ENCODE measurements at places on chromosomes 12 and 14.

DNA sequence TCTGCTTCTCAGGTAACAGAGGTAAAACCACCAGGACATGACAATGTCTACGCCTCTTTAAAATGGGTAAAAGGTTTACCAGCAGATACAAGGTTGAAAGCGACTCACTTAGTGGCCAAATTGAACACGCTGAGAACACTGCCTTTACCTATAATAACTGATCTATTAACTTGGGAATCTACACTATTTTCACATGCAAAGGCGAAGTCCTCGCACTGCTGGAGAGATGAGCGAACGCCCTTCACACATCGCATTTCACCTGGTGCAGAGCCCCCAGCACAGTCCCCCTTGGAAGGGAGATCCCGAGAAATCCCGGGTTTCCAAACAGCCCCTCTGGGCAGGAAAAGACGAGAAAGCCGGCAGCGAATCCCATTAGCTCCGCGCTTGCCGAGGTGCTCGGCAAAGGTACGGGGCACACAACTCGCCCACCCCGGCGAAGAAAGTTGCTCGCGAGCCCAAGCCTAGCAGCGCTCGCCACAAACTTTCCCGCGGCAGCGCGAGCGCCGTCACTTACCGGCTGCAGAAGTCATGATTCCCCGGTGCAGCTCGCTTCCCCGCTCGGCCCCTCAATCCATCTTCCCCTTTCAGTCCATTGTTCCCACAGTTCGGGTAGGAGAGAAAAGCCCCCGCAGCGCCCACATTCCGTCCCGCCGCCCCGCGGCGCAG lies 423 bp downstream of the FGD6 start:
- DNase-seq = no peak

GRCh38 chr12:103824845-103825244 lies 16.2 kb downstream of the NT5DC3 start:
- DNase-seq = no peak

DNA sequence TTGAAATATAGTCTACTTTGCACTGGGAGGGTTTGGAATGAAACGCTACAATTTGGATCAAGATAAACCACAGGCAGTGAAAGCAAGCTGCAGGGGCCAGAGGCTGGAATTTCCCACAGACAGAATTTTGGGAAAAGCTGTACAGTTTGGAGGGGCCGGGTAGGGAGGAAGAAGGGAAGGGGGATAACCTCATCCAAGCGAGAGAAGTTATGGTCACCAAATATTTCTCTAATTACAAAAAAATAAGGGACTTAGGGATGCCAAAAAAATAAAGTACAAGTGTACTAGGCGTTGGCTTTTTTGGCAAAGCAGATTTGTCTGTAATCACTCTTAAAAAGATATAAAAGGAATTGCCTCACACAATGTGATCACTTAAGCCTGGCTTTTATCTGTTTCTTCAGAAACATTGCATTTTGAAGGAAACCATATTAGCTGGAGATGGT lies 31.2 kb upstream of the ADGRD1 start:
- DNase-seq = no peak

DNA sequence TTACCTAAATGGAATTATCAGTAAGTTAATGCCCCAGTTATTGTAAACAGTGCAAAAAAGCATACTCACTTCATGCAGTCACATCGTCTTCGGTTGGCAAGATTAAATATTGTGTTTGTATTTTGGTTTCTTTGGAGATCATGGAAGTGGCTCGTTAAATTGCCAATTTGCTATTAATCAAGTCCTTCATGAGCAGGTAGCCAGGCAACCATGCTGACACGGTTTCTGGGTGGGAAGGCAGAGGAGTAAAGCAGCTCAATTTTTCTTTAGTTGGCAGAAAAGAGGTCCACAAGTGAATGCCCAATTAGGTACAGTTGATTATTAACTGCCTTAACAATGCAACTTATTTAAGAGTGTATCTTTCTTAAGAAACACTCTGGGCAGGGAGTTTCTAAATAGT lies 43.9 kb downstream of the PPP4R3A start:
- no peak for DNase-seq

DNA sequence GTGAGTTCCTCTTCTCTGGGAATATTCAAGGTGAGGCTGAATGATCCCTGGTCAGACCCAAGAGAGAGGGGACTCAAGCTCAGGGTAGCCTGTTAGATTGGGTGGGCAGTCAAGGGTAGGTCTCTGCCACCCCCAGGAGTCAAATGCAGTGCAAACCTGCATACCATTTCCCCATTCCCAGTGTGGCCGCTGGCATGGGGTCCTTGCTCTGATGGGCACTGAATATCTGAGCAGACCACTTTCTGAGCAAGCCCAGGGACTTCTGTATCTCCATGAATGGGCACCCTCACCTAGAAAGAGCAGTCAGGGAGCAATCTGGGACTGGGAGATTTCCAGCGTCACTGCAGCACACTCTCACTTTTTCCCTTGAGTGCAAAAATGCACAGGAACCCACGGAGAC lies 573.7 kb downstream of the BCL11B start:
- DNase-seq = no peak

DNA sequence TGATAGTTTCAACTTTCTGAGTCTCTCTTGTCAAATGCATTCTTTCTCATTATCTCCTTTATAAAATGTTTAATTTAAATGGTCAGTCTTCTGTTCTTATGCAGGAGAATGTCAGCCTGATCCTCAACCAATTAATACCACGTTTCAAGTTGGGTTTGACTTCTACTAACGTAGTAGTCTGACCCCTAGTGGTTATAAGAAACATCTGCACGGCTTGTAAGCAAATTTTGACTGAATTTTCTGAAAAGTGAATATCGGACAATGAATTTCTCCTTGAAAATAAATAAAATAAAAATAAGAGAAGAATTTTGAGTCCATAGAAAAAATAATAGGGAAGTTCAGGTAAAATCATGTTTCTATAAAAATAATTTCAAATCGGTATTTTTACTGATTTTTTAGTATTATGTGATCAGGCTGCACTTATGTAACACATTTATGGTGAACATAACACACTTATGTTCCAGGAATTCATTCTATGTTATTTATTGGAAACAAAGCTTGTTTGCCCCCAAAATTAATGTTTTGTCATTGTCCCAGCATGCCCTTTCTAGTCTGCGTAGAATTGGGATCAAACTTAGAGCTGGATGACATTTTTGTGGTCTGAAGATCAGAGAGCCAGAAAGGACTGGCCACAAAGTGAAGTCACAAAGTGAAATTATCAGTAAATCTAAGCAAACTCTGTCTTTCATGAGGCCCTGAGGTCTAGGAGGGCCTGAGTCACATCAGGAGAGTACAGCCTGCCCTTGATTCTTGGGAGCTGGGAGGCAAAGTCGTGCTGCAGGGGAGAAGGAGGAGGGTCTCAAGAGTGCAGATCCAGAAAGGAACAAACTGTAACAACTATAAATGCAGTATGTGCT lies 101.2 kb upstream of the STXBP6 start:
- no peak for DNase-seq

GRCh38 chr12:65609359-65609771 lies 214.9 kb upstream of the HMGA2 start:
- no peak for DNase-seq

- DNase-seq = no peak
Measured at GRCh38 chr14:49991491-49991890, 98.6 kb downstream of the ARF6 start.

All from stimulated activated naive B cell treated with anti-CD40 and anti-IgM and Interleukin-4, amounts not matched to agents 10 μg/mL and 1 μg/mL and 100 μg/mL, for 72 hours (primary cell).